ENCODE measurements at places on chromosomes 4 and X.

DNA sequence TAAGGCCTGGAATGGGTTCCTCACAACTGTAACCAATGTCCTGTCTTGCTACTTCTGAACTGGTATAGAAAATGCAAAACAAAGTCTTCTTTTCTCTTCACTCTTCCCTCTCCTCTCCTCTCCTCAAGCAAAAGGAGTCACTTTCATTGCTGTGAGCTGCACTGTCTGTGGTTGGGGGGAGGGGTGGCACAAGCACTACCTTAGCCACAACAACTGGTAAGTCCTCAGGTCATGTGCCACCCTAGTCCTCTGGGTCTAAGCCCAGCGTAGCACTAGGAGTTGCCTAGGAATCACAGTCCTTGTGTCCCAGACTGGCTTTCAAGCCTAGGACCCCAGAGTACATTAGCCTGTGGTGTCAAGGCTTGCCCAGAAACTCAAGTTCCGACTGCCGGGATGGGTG lies 859.3 kb upstream of the AMOT start:
- no peak for DNase-seq

- DNase-seq: no peak
Observed at GRCh38 chrX:129593137-129593536, 53.1 kb downstream of the OCRL start.

- DNase-seq: no peak
Observed at GRCh38 chr4:159077702-159078495, 25.0 kb upstream of the RAPGEF2 start.

DNA sequence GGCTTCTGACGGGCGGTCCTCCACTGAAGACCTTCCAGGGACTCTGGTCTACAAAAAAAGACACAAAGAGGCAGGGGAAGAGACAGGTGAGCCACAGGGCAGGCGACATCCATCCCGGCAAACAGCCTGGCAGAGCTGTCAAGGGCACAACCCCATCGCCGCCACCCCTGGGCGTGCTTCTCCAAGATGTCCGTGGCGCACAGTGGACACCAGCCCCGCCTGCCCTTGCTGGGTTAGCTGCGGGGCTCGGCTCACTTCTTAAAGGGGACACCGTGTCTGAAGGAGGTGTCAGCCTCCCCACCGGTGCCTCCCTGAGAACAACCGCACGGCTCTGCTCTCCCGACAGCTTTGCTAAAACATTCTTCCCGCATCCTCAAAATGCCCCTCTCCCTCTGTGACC lies 28.4 kb downstream of the FAM53A start:
- no peak for DNase-seq

DNA sequence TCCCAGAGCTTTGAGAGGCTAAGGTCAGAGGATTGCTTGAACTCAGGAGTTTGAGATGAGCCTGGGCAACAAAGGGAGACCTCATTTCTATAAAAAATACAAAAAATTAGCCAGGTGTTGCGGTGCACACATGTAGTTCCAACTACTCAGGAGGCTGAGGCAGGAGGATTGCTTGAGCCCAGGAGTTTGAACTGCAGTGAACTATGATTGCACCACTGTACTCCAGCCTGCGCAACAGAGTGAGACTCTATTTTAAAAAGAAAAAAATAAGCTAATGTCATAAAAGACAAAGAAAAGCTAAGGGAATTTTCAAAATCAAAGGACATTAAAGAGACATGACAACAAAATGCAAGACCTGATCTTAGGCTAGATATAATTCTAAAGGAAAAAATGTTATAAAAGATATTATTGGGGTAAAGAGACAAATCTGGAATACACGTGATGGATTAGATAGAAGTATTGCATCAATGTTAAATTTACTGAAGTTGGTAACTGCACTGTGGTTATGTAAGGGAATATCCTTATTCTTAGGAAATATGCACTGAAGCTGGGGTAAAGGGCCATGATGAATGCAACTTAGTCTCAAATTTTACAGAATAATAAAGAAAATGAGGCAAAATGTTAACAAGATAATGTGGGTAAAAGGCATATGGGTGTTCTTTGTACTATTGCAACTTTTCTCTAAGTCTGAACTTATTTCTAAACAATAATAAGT lies 75.2 kb downstream of the SPRY1 start:
- no peak for DNase-seq

GRCh38 chr4:137678796-137679195 lies 146.5 kb upstream of the PCDH18 start:
- DNase-seq: no peak

GRCh38 chr4:158208963-158209640 lies 1.2 kb upstream of the TMEM144 start:
- no peak for DNase-seq

Data from CD8-positive, alpha-beta memory T cell (primary cell).